ENCODE measurements at places on chromosomes 2 and 18.
A peak's percentile ranks its signal among the peaks of the same experiment; 100 is the strongest.

DNA sequence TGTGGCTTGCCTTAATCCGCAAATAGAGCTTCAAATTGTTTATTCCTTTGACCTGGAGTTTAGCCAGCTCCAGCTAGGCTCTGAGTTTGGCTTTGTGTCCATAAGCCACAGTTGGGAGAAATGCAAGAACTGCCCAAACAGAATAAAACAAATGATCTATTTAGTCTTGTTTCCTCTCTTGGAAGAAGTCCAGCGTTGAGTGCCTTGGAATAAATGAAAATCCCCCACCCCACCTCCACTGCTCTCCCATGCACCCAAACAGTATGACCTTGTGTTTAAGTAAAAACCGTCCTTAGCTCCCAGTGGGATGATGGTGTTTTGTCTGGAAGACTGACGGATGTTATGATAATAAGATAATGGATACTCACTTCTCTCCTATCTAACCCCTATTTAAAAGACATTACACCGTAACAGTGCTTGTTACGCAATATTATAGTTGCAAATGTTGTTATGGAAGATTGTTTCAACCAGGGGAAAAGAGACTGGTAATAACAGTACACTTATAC is 3.2 kb upstream of the SERPINE2 start:
- no peak for DNase-seq

- no peak for DNase-seq
Measured at GRCh38 chr2:230225486-230225885, at the start of gene SP140. Gene SP140, plus strand, starts transcription at chr2:230225736. Its CDS starts 109 bp downstream, at chr2:230225845.

DNA sequence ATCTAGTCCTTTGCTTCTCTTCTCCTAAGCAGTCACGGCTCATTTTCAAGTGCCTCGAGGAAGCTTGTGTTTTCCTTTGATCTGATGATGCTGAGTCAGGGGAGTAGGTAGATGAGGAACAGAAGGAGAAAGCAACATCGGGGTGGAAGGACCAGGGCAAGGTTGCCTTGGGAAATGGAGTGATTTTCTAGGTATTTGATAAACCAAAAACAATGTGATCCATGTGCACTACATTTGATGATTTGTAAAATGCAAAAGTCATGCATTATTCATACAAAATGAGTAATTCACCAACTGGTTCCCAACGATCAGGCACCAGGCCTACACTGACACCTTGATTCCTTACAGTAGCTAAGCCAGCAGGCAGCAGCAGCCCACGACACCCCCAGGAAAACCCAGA is 205.3 kb downstream of the ANAPC1 start:
- no peak for DNase-seq

DNA sequence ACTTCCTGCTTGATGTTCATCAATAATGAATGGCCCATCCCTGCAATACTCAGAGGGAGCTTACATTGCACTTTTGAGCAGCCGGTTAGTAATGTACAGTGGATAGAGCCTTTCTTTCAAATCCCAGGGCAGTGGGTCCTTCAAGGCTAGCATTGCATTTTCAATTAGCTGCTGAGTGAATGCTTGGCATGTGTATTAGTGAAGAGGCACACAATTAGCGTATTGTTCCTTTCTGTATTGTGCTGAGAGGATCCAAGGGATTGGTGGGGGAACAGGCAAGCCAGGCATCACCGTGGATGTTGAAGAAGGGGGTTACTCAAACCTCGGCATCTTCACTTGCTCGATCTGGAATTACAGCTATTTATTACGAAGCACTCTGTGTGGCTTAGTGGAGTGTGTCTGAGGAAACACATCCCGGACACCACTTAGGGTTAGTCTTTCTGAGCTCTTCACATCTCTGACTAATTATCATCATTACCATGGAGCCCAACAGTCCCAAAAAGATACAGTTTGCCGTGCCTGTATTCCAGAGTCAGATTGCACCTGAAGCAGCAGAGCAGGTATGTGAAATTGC is at the start of gene PPP1R1C:
Gene PPP1R1C (plus strand): TSS at position 222 of the 574 bp plus-strand sequence. CDS start 258 bp downstream, at position 480.
- no peak for DNase-seq

DNA sequence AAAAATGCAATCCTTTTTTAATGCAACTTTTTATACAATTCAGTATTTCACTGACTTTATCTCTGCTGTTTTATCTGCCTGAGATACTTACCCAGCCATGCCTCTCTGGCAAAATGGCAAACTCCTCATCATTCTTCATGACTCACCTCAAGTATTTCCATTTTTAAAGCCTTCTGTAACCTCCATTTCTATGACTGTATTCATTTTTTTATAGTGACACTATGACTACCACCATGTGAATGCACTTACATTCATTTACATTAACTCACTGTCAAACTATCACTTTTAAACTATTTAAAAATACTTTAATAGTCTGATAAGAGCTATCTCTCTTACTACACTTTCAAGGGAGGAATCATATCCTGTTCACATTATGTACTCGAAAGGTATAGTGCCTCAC is 99.4 kb upstream of the SCN7A start:
- peak; percentile 50 for DNase-seq

GRCh38 chr2:173692068-173692467 is 273.1 kb downstream of the SP3 start:
- DNase-seq = no peak

DNA sequence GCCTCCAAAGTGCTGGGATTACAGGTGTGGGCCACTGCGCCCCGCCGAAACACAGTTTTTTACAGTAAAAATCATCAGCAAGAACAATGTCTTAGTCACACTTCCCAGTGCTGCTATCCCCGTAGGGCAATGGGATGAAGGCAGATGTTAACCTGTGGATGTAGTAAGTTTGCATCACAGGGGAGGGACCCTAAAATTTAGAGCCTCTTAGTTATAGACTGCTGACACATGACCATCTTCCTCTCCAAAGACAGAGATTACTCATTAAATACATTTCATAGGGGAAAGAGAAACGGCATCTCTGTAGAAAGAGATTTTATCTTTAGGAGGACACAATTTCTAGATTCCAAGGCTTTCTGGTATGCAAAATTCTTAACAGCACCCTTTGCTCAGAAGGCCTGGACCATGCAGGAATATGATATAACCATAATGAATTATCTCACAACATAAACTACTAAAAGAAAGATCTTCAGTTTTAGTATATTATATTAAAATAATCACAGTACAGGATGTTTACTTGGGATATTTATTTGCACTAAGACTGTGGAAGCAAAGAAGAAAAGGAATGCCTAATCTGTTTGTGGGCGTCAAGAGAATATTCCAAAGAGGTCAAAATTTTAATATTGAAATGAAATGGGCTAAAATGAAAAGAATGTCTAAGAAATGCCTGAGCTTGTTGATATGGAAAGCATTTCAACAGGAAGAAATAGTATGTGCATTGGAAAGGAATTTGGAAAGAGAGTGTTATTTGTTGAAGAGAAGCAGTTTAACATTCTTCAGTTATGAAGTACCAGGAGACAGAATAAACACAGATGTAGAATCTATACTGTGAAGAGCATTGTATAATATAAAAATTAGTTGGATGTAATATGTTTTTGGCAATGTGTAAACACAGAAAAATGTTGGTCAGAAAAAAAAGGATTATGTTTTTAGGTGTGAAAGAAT is 1228.3 kb upstream of the CHAC2 start:
- no peak for DNase-seq

DNA sequence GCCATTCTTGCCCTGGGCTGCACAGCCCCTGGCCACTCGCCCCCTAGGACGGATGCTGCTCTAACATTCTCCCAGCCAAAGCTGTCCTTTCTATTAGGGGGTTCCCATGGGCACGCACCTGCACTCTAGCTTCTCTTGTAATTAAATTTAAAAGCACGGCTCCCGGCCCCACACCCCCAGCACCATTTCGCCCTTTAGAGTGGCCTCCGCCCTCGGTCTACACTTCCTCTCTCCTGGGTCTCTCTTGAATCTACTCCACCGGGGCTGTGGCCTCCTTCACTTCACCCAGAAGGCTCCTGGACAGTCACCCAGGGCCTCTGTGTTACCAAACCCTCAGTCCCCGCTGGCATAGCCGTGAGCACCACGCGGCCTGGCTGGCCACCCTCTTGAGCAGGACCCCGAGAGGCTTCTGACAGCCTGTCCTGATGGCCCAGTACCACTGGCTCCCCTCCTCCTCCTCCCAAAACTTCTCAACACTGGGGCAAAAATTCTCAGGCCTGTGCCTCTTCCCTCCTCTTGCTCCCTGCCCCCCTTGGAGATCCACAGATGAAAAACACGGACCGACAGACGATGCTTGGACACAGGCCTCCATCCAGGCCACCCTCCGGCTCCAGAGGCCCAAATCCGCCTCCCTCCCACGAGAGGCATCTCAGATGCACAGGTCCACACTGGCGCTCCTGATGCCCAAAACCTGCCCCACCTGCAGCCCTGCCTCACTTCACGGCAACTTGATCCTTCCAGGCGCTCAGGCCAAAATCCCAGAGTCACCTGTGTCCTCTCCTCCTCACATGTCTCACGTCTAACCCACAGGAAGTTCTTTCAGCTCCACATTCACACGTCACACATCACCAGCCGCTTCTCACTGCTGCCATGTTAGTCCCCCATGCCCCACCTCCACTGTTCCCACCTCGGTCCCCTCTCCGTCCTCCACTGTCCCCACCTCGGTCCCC is 6.9 kb upstream of the RAB17 start:
- no peak for DNase-seq

DNA sequence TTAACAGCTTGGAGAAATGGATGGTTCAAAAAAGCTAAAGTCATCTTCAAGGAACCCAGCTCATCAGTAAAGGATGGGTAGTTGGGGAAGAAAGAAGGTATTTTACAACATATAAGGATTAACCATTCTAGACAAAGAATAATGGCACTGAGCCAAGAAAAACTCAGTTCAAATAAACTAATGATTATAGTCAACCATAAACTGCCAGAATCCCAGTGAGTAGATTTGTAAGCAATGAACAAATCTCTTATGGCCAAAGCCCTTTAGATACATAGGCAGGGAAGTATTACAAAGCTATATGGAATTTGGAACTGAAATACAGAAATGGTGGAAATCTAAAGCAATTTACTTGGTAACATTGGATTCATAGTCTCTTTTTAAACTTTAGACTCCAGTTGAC is 92.4 kb upstream of the ZFP36L2 start:
- DNase-seq = no peak

GRCh38 chr18:34258176-34258575 is 33.5 kb upstream of the NOL4 start:
- DNase-seq = no peak

DNA sequence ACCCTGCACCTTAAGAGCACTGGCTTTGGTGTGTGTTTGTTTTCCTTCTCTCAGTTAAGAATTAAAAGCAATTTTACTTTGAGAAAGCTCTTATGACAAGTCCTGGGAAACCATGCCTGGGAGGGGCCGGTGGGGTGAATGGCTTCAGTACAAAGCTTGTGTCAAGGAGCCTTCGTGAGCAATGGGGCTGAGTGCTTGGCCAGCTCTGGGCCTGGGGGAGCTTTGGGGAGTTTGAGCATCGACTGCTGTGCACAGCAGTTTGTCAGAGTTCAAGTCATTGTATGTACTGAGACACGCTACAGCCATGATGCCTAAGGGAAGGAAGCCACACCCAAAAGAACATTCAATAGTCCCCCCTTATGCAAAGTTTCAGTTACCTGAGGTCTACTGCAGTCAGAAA is 75.8 kb downstream of the ARHGEF4 start:
- DNase-seq = no peak

DNA sequence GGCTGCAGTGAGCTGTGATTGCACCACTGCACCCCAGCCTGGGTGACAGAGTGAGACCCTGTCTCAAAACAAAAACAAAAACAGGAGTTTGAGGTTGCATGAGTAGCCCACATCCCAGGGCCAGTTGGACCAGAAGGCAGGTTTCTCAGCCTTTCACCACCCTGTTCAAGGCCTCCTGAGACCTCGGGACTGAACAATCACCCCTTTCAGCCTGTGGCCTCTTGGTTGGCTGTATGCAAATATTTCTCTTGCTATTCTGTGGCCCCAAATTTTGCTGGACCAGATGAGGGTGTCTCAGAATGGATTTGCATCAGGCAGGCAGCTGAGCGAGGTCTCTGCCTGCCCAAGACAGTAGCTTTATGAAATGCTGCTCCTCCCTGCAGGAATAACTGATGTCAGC is 56.9 kb downstream of the DPYSL5 start:
- no peak for DNase-seq

DNA sequence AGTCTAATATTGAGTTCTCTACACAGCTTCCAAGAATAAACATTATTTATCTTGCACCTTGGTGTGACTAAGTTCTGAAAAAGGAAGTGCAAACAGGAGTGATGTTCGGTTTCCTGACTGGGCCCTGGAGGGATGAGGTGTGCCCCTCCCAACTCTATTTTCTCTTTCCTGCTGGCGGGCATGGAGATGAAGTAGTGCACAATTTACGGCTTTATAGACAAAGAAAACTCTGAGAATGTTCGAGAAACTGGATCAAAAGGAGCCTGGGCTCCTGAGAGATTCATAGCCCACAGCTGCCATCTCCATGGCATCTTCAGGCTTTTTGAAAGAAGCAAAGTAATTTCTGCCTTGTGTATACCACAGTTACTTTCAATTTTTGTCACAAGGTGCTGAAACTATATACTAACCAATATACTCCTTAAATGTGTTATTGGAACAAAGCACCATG is 22.3 kb downstream of the LRATD1 start:
- DNase-seq = no peak

DNA sequence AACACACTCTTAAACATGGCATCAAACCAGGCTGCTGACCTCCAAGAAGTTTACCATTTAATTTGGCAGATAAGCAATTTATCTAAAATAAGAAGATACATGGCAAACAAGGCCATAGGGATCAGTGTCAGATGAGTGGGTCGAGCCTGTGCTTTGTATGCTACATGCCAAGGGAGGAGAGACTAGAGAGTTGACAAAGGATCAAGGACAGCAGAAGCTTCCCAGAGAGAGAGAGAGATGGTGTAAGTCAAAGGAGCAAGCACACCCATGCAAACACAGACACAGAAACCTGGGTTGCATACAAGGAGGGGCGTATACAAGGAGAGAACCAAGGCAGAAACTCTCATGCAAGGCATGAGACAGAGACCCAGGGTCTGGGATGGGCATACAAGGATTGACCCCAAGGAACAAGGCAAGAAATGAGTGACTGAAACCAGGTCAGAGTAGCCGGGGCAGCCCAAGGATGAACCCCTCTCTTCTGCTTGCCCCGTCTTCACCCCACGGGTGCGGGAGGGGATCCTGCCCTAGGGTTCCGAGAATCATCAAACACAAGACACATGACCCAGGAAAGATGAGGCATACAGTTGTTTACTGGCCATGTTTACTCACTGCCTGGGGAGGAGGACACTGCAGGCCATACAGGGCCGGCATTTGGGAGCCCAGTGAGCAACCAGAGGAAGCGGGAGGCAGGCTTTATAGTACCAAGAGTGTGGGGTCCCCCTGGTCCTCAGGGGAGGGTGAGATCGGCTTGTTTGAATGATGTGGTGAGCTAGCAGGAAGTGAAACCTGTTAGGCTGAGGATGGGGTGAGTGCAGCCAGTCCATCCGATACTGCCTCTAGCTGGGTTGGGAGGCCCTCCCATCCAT is 529.2 kb upstream of the ID2 start:
- DNase-seq = no peak

All from AG20443 (cell line).